A549 treated with Mapracorat at 1 μM for 4 hours (cell line): ENCODE measurements at places on chromosomes 1 and 21. TPM values are rescaled to one million over a fixed set of nuclear protein-coding genes. Genes with fewer than 3 reads are reported as not detected.

Gene ADORA3
- not detected in 5 replicates for total RNA-seq

Gene OR6N1
- not detected in 5 replicates for total RNA-seq

Gene PBXIP1
- total RNA-seq: 12.1 to 15.9 TPM (median 14.0 TPM) in 5 replicates

Gene PADI3
- 0.85 to 1.4 TPM (median 1.1 TPM) in 5 replicates for total RNA-seq

Gene DMRTA2
- total RNA-seq: 0.10 to 0.26 TPM (median 0.22 TPM) in 5 replicates

Gene MYOM3
- total RNA-seq: 6.2 to 8.2 TPM (median 6.6 TPM) in 5 replicates

Gene FAM177B
- total RNA-seq: not detected in 5 replicates

Gene FAM20B
- 15.8 to 20.2 TPM (median 18.2 TPM) in 5 replicates for total RNA-seq

Gene CNKSR1
- total RNA-seq: 0.15 to 0.58 TPM (median 0.32 TPM) in 4 of 5 replicates, not detected in the other

Gene KIAA1614
- total RNA-seq: 0.53 to 1.2 TPM (median 0.74 TPM) in 5 replicates

Gene TMCC2
- total RNA-seq: 1.4 to 1.8 TPM (median 1.6 TPM) in 5 replicates

Gene NMNAT2
- total RNA-seq: 0.39 to 0.91 TPM (median 0.56 TPM) in 5 replicates

Gene TNFSF18
- total RNA-seq: not detected in 5 replicates

Gene NOC2L
- 68.0 to 91.8 TPM (median 81.8 TPM) in 5 replicates for total RNA-seq
